ENCODE measurements at places on chromosomes 12 and 14. TPM values are rescaled to one million over a fixed set of nuclear protein-coding genes. Genes with fewer than 3 reads are reported as not detected.

KCNH5 gene
- not detected for total RNA-seq

TCTN2 gene
- 7.5 TPM for total RNA-seq

PZP gene
- 3.0 TPM for total RNA-seq

ZNF891 gene
- total RNA-seq = 3.2 TPM

TEX22 gene
- total RNA-seq = 5.3 TPM

All from spleen (tissue), 13 donors.